ENCODE measurements at places on chromosomes 7 and 10.

GRCh38 chr7:138752518-138753149 lies 45.2 kb upstream of the TMEM213 start:
- DNase-seq = no peak

- DNase-seq = no peak
Measured at GRCh38 chr7:69622960-69623359, 24.7 kb downstream of the AUTS2 start.

DNA sequence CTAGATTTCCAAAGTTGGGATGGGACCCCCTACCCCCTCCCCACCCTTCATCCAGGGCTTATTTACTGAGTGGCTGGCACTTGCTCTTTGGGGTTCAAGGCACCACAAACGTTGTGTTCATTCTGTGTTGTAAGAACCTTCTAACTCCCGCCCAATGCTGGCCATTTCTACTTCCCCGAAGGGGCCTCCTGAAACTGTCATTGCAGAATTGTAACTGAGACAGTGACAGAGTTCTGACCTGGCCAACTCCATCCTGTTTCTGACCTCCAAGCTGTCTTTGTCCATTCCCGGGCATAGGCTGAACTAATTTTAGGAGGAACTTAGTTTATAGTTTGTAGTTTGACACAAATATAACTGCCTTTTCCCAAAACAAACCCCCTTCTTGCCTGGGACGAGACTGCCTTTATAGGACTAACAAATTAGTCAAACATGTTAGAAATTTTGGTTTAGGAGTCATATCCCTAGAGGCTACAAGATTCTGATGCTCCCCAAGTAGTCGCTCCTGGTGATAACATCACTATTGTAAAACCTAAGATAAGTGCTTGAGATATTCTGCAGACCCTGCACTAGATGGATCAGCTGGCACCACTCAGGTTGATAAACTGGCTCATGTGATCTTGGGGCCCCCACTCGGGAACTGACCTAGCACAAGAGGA lies 34.8 kb upstream of the ZMIZ2 start:
- DNase-seq = no peak

DNA sequence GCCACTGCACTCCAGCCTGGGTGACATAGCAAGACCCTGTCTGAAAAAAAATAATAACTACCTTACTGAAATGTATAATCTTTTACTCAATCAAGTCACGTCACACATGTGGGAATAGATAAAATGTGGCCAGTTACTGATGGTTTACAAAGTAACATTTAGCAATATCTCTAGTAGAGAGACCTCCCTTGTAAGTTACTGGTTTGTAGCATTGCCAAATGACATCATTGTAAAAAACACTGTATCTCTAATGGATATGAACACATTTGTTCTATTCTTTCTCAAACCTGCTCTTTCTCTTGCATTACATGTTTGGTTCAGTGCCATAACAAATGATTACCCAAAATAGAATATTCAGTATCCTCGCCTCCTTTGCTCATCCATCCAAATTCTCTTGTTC lies 18.8 kb downstream of the TET1 start:
- DNase-seq = no peak

- DNase-seq = no peak
Measured at GRCh38 chr10:61779276-61779675, 116.5 kb downstream of the CABCOCO1 start.

- DNase-seq = no peak
Measured at GRCh38 chr7:115292381-115292780, 370.5 kb downstream of the MDFIC start.

- DNase-seq = no peak
Measured at GRCh38 chr10:119270762-119271366, 63.5 kb downstream of the GRK5 start.

GRCh38 chr7:113267271-113267670 lies 148.9 kb upstream of the SMIM30 start:
- no peak for DNase-seq

DNA sequence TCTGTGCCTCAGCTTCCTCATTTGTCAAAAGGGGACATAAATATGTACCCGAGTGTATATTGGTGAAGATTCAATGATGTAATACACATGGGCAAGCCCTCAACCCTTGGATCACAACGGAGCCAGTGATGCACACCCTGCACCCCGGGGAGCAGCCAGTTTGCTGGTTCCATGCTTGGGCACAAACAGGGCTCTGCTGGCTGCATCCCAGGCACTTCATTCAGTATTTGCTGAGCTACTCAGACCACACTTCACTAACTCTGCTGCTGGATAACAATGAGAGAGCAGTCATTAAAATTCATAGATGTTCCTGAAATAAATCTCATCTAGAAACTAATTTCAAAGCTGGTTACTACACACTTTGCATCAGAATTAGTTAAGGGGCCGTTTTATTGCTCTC lies 72.0 kb downstream of the SCRN1 start:
- peak; percentile 80 for DNase-seq

GRCh38 chr7:85306115-85306514 lies 119.3 kb upstream of the SEMA3D start:
- no peak for DNase-seq

DNA sequence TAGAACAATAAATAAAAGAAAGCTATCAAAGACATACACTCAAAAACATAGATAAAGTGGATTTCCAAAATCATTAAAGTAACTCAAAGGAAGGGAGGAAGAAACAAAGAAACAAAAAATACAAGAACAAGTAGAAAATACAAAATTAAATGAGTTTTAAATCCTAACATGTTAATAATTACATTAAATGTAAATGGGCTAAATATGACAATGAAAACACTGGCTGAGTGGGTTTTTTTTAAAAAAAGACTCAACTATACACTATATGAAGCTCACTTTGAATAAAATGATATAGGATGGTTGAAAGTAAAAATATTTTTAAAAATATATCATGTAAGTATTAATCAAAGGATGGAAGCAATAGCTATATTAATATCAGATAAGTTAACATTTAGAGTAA lies 371.4 kb downstream of the PTPRN2 start:
- DNase-seq = no peak

DNA sequence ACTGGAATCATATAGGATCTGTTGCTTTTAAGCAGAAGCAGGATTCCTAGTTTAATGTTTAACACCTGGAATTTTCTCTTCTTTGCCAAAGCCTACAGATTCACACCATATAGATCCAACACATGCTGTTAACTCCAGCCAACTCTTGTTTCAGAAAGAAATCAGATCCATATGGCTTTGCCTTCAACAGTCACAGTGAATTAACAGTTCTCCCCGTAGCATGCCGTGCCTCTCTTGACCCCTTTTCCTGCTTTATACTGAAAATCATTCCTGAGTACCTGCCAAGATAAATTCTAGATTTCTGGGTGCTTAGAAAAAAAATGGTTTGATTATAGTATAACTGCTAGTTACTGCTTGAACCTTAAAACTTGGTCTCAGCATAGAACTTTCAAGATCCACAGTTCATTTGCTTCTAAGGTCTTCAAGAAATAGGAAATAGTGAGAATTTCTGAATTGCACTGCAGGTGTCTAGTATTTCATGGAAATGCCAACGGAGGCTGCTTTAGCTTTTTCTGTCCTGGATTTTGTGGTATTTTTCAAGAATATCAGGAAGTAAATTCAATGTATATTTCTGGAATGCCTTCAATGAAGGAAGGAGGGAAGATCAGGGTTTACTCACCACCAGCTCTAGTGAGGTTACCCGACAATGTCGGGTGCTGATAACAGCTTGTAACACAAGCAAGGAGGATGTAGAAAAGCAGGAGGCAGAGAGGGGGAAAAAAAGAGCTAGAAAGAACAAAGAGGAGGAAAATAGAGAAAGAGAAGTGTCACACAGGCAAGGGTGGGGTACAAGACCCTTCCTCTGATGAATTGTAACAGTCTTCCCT lies 6.6 kb downstream of the AASS start:
- DNase-seq = no peak

DNA sequence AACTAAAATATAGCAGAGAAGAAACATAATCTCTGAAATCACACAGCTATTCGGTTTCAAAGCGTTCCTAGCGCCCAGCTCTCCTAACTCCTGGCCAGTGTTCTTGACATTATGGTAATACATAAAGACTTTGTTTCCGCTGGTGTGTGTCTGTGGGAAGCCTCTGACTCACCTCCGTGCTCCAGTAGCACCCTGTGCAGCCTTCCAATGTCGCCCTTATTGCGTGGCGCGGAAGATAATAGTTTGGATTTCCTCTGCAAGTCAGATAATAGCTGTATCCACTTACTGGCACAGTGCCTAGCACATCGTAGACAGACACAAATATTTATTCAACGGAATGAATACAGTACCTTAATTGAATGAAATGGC lies 570 bp downstream of the BMS1 start:
- peak; percentile 23 for DNase-seq

GRCh38 chr10:124626759-124627380 lies 117.3 kb downstream of the FAM53B start:
- DNase-seq = peak; percentile 21

- no peak for DNase-seq
Measured at GRCh38 chr7:162632-163297, 29.6 kb upstream of the FAM20C start.

DNA sequence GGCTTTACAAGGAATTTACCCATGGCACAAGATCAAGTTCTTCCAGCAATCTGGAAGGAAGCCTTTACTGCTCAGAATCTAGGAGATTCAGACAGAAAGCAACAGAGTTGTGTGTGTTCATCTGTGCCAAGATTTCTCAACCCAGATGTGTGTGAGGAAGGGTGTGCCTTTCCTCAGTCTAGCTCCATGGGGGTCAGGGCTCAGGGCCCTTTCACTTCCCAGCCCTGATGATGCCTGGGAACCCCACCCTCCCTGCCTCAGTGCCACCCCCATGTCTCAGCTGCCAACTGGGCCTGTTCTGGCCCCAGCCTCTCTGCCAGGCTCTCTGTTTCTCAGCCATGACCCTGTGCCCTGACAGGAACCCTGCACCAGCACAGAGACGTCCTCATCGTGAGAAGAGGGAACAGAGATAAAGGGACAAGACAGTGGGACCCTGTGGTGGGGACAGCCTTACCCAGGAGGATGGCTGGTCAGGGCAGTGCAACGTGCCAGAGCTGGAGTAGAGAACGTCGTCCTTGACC lies 102.0 kb downstream of the VIPR2 start:
- DNase-seq = no peak

- no peak for DNase-seq
Measured at GRCh38 chr10:34046506-34047034, 712.1 kb upstream of the NRP1 start.

GRCh38 chr10:2081501-2081900 lies 344.2 kb upstream of the ADARB2 start:
- no peak for DNase-seq

DNA sequence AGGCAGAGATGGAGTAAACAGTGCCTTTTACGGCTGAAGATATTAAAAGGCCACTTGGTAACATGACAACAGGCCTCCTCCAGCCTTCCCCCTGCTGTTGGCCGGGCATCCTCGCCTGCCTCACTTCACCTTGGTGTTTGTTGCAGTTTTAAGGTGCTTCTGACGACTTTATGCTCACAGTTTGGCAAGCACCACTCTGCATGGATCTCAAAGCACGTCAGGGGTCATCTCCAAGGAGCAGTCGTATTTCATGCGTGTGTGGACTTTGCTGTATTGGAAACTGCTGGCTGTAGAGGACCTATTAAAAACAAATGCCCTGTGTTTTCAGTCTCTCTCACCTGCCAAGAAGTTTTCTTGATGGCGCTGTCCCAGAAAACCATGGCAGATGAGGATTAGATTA lies 483.1 kb downstream of the RPS24 start:
- DNase-seq = no peak

DNA sequence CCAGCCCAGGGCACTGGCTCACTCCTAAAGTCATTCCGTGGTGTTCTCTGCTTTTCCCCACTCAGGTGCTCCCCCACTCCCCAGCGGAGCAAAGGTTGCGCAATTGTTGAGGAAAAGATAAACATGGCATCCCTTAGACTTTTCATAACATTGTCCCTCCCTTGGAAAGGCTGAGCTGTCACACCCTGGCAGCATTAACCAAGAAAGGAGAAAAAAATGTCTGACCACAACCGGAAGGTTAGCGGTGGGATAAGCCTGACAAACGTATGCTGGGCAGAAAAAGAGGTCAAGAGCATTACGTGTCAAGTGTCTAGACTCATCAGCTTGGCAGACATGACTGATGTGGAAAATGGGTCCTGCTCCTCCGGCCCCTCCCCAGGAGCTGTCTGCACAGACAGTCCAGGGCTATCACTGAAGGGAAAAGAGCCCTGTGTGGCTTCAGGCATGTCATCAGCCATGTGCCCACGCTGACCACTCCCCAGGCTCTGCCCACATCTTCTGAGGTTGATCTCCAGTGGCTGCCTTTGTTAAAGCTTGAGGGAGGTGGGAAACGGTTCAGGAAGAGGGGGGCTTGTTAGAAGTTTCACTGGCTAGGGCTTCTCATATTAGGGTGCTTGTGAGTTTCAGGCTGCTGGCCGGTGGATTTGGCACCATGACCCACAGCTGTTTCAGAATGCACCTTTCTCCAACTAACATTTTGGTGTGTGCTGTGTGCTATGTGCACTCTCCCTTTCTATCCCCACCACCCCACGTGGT lies 30.1 kb downstream of the BTBD16 start:
- DNase-seq = no peak

GRCh38 chr10:43385412-43386004 lies 14.1 kb downstream of the FXYD4 start:
- DNase-seq = no peak

DNA sequence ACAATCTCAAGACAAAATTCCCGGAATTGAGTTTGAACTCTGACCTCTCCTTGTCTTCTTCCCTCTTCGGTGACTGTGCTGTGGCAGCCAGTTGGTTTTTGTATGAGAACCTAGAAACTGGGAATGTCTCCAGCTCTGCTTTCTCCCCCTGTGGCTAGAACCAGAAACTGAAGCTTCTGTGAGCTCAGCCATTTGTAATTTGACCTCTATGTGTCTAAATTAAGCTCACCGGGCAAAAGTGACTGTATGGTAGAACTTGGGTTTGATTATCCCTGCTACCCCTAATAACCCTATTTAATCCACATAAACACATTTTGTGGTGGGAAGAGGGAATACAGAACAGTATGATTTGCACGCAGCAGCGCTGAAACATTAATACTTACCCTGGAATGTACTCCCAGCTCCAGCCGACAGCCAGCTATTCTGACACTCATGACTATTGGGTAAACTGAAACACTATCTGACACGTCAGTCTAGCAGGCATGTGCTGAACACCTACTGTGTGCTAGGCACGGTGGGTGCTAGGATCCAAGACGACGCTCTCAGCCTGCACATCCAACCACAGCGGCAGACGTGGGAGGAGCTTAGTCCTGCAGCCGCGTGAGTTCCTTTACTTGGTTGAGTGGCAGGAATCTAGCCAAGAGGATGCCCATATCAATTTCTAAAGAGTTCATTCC lies 324.8 kb downstream of the SFMBT2 start:
- no peak for DNase-seq

DNA sequence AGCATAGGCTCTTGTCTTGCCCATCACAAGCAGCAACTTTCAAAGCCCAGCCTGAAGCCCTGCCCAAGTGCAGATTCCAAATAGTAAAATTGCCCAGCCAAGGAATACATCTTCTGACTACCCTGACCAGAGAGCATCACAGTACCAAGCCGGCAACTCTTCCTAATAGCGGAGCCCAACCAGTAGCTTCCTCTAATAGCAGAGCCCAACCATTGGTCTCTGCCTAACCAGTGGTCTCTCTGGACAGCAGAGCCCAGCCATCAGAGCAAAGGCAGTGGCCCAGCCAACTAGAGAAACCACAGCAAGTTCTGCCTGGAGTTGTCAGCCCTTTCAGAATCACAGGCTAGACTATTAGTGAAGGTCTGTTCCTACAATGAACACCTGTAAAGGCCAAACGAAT lies 285.6 kb downstream of the HGF start:
- DNase-seq = no peak

All from NCI-H1417 (cell line).